Breast epithelium (tissue), 4 donors: ENCODE measurements at places on chromosomes 7 and 10.
A peak's percentile ranks its signal among the peaks of the same experiment; 100 is the strongest.

DNA sequence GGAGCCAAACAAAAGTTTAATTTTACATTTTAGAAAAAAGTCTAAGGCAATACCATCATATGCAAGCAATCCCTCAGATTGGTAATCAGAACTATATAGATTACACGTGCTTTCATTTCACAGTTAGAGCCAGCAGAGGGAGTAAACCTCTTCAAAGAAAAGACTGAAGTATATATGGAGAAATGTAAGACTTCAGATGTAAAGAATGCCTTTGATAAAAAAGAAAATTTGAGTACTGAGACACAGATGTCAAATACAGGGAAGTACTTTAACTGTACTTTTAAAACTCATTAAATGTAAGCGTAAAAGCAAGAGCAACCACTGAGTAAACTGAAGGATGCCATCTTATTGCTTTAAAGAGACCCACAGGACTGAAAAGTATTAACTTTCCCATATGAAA lies 101.4 kb upstream of the FAM133B start:
- no peak for DNase-seq

DNA sequence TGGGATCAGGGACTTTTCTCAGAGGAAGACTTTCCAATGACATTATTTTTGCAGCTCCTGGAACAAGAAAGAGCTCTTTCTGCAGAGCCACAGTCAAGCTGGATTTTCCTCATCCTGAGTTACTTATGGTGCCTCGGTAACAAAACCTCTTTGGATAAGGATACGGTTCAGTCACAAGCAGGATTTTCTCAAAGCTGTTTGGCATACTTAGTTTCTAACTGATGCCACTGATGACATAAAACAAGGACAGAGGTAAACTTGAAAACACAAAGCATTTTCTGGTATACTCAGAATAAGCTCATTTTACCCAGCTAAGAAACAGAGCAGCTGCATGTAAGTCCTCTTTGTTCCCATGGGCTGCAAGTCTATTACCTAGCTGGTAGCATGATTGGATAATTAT lies 340.9 kb upstream of the MEOX2 start:
- no peak for DNase-seq

- no peak for DNase-seq
Observed at GRCh38 chr7:134945691-134946090, 40.6 kb upstream of the AGBL3 start.

DNA sequence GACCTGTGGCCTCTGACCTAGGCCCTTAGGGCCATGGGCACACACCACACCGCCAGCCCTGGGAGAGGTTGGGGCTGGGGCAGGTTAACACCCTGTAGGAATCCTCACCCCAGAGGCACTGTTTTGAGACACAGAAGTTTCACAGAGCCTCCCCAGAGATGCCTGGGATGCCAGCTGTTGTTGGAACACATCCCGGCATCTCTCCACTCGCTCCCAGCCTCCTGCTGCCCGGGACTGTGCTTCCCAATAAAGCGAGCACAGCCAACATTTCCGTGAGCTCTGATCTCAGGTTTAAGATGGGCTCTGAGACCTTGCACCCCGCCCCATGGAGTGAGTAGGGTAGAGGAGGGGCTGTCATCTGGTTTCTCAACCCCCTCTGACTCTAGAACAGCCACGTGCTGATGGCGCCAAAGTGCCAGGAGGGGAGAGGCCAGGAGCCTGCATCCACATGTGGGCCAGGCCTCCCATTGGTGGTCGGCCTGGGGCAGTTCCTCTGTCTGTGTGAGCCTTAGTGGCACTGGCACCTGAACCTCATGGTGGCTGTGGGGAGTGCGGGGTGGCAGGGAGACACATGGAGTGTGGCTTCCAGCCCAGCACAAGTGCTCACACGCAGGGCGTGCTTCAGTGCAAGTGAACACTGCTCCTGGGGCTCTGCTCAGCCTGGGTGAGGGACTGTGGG lies 54.7 kb downstream of the RASGEF1A start:
- no peak for DNase-seq

- DNase-seq = no peak
Observed at GRCh38 chr7:101235522-101235921, 2.1 kb downstream of the CLDN15 start.

DNA sequence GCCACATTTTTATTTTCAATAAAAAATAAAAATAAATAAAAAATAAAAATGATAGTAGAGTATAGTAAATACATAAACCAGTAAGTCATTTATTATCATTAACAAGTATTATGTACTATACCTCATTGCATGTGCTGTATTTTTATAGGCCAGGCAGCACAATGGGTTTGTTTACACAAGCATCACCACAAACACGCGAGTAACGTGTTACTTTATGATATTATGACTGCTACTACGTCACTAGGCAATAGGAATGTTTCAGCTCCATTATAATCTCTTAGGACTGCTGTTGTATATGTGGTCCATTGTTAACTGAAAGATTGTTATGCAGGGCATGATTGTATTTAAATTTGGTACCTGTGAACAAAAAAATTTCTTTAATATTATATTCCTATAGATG lies 20.8 kb upstream of the SDHAF3 start:
- no peak for DNase-seq

GRCh38 chr10:47376522-47377220 lies 7.4 kb downstream of the ZNF488 start:
- DNase-seq = no peak

GRCh38 chr7:76397409-76398183 lies 11.9 kb downstream of the SSC4D start:
- peak; percentile 81 for DNase-seq

- DNase-seq = no peak
Observed at GRCh38 chr7:142857625-142858024, 2.7 kb downstream of the EPHB6 start.

DNA sequence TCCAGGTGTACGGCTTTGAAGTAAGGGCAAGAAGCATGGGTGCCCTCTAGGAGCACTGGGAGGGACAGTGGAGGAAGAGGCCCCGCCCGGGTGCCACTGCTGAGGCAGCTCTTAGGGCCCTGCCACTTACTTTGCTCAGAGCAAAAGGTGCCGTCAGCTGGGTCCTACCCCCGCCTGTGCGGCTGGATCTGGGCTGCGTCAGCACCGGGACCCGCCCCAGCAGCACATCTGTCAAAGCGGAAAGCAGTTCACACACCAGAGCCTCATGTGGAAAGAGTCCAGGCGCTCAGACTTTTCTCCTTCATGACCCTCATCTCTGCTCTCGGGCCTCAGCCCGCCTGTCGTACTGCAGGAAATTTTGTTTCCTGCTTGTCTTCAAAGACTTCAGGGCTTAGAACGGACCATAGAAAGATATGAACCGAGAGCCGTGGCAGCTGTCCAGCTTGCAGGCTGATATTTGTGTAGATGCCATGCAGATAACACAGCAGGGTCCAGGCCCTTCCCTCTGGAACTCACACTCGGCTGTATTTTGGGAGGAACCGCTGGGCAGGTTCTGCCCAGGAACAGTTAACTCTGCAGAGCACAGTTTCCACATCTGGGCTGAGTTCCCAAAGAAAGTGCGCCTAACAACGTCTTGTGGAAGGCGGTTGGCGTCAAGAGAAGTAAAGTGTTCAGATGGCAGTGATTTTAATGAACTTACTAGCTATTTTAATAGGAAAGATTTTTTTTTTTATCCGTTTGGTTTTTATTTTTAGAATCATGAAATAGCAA lies 44.3 kb upstream of the PRKAR1B start:
- no peak for DNase-seq

DNA sequence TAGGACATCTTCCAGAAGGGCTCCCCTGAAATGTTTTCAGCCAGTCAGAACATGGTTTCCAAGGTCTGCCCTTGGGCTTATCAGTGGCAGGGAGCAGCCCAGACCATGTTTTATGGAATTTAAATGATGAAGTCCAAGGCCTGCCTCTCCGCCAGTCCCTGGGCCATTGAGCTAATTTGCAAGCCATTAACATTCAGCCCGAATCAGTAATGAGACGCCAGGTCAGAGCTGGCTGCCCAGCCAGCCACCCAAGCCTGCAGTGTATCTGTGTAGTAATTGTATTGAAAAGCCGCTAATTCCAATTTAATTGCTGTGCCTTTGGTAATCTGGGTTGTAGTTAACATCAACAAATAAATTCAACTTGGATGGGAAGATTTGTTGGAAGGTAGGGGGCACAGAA lies 131.4 kb downstream of the PAXIP1 start:
- no peak for DNase-seq

GRCh38 chr10:129344731-129345355 lies 122.2 kb upstream of the MGMT start:
- DNase-seq = no peak

- DNase-seq = no peak
Observed at GRCh38 chr10:57260175-57260574, 899.1 kb upstream of the ZWINT start.

- no peak for DNase-seq
Observed at GRCh38 chr7:28083998-28084985, 96.3 kb downstream of the JAZF1 start.

DNA sequence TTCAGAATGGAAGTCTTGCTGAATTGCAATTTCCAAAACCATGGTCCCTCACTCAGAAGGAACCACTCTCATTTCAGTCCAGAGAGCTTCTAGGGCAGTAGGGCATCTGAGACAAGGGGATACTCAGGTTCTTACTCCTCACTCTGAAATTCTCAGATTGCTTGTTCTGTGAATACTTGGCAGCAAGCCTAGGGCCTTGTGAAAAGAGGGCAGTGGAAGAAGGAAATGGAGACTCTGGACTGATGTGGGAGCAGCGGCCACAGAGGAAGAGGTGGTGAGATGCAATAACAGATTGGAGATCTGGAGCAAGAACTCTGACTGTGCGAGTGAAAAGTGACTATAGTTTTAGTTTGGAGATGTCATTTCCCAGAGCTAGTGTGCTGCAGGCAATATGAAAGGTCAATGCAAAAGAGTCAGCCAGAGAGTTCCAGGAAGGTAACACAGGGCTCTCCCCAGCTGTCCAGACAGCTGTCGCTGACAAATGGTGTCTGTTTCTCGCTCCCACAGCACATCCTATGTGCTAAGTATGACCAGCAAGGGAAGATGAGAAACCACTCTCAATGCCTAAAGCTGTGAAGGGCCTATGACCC lies 291.6 kb upstream of the KIAA1217 start:
- no peak for DNase-seq
